WTC11 (cell line): ENCODE measurements at places on chromosomes 11 and 22. TPM values are rescaled to one million over a fixed set of nuclear protein-coding genes. Genes with fewer than 3 reads are reported as not detected.

Gene PAMR1
- total RNA-seq: 2.3 to 3.2 TPM (median 2.8 TPM) in 3 replicates

Gene ATL3
- 28.8 to 32.8 TPM (median 32.1 TPM) in 3 replicates for total RNA-seq

Gene YPEL1
- 7.7 to 17.7 TPM (median 15.5 TPM) in 3 replicates for total RNA-seq

Gene CPSF7
- 86.0 to 90.7 TPM (median 88.3 TPM) in 3 replicates for total RNA-seq

Gene INS
- 0.44 to 0.62 TPM in 2 of 3 replicates, not detected in the other for total RNA-seq

Gene ABCC8
- total RNA-seq: 3.9 to 7.3 TPM (median 4.1 TPM) in 3 replicates

Gene SLC43A3
- total RNA-seq: 22.6 to 25.8 TPM (median 25.3 TPM) in 3 replicates

Gene OR5P2
- total RNA-seq: not detected in 3 replicates

Gene MUC2
- total RNA-seq: 0.07 to 0.60 TPM (median 0.22 TPM) in 3 replicates

DNA sequence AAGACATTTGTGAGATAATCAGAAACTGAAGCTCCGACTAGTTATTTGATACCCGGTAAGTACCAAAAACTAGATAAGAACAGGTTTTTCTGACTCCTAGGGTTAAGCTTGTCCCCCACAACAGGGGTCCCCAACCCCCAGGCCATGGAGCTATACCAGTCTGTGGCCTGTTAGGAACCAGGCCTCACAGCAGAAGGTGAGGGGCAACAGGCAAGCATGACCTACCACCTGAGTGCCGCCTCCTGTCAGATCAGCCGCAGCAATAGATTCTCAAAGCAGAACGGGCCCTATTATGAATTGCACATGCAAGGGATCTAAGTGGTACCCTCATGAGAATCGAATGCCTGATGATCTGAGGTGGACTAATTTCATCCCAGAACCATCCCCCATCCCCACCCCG is 1.2 kb upstream of the MS4A10 start:
- DNase-seq: no peak

DNA sequence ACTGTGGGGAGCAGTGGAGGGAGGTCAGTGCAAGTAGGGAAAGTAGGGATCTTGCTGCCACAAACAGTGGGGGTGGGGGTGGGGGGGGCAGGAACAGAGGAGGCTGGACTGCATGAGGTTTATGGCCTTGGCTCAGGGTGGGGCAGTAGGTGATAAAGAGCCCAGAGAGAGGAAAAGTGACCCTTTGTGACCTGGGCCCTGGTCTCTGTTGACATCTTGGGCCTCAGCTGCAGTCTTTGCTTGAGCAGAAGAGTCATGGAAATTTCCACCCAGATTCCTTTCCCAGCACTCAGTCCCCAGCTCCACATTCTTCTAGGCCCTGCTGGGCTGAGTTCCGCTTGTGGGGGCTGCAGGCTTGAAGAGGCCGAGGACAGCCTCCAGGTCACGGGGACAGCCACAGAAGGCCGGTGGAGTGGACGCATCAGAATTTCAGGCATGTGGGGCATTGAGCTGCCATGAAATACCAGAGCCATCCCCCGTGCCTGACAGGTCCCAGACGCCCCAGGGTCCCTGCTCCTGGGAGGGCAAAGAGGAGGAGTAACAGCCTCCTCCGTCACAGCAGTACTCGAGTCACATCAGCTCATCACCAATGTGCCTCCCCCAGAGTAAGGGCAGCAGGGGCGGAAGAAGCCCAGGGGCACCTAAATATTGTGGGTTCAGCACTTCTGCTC is 9.7 kb upstream of the MALAT1 start:
- peak; percentile 79 for DNase-seq

GRCh38 chr22:49702068-49702397 is 125.6 kb downstream of the BRD1 start:
- DNase-seq: no peak

- no peak for DNase-seq
These were observed 152.4 kb upstream of the TTC12 start for GRCh38 chr11:113161711-113162591.

DNA sequence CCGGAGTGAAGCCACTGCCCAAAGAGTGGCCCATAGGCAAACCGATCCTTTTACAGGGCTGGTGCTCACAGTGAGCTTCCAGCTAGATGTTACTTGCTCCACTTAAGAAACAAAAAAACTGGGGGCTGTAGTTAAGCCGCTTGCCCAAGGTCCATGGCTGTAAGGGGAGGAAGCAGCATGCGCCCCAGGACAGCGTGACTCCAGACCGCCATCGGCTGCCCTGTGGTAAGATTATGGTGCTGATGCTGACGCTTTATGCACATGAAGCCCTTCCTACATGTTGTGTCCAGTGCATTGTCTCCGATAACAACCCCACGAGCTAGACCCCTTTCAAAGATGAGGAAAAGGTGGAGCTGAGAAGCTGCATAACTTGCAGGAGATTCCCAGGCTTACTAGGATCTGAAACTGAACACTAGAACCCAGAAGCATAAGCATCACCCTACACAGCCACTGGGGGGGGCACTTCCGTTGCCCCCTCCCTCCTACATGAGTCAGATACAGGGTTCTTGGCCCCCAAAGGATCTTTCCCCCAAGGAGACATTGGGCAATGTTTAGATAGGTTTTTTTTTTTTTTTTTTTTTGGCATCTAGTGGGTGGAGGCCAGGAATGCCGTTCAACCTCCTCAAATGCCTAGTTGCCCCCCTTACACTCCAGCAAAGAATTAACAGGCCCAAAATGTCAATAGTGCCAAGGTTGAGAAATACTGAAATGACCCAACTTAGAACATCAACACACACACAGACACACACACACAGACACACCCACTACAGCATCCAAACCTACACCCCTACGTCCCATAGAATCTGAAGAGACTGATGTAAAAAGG is 53.9 kb downstream of the MN1 start:
- peak; percentile 35 for DNase-seq

GRCh38 chr11:64566915-64567891 is 23.8 kb upstream of the SLC22A12 start:
- no peak for DNase-seq

GRCh38 chr11:74018331-74019005 is 9.6 kb upstream of the UCP3 start:
- no peak for DNase-seq

DNA sequence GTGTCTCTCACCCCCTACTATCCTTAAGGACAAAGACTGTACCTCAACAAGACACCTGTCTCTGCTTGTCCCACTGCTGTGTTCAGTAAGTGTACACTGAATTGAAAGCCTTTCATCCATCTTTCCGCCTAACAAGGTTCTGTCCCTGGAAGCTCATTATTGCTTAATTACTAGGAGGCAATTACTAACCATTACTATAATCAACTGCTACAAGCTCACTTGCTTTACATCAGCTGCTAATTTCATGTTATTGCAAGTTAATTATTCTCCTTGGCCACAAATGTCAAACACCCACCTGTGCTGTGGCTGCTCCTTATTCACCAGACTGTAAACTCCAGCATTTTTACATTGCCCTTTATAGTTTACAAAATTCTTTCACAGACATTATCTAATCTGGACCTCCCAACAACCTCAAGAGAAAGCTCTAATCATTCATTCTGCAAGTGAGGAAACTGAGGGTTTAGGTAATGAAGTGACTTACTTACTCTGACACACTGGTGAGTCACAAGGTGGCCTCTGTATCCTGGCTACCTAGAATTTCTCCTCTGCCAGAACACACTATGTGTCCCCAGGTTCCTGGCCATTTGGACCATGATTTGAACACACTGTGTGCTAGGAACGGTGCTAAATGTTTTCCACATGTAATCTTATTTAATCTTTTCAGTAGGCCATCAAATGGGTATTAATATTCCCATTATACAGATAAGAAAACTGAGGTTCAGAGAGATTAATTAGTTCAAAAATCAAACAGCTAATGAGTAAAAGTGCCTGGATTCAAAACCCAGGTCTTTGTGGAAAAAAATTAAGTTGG is 66.7 kb downstream of the RAB30 start:
- DNase-seq: no peak

DNA sequence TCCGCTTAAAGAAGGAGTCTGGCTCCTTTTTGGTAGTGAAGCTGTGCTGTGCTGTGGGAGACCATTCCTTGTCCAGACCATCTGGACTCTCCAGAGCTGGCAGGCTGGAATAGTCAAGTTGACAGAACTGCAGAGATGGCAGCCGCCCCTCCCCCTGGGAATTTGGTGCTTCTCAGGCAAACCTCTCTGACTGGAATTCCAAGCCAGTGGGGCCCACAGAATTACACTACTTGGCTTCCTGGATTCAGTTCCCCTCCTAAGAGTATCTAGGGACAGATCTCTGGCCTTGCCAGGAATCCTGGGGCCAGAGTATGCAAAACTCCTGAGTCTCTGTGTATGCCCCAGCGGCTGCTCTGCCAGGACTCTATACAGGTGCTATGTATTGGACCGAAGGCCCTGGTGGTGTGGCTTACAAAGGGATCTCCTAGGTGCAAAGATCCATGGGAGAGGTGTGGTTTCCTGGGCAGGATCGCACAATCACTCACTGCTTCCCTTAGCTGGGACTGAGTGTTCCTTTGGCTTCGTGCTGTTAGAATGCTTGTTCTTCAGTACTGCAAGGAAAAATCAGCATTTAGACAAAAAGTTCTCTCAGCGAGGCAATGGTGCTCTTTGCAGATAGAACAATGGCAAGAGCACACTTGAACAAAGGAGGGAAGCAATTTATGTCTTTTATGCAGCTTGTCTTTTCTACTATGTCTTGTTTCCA is 86.8 kb downstream of the PRMT3 start:
- peak; percentile 63 for DNase-seq

- DNase-seq: no peak
These were observed 170.2 kb downstream of the BRD1 start for GRCh38 chr22:49657275-49657973.
